ENCODE measurements at places on chromosomes 4 and X.

DNA sequence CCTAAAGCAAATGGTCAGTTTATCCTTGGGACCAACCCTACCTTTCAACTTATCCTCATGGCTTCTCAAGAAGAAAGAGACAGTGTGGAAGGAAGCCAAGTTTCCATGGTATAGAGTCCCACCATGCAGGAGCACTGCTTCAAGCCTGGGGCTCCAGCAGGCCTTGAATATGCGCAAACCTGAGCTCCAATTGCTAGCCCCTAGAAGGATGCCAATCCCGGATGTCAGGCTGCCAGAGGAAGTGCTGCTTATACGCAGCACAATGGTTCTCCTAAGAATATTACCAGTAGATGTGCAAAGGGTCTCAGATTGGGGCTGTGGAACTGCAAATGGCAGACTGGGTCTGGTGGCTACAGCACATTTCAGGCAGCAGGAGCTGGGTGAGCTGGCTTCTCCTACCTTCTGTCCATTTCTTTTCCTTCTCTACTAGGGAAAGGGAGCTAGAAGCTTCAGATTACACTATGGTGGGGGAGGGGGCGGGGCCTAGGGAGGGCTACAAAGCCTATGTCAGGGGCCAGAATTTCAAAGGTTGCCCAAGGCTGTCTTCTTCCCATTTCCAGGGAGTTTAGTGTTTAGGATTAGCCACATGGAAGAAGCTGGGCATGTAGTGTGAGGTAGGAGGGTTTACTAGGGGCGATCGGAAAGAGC, 40.7 kb upstream of the CITED1 start:
- no peak for DNase-seq
- H3K27me3 ChIP-seq, result no peaks in the 10 kb centered on the region
- H3K27ac ChIP-seq, result no peak overlapping the region
- H3K36me3 ChIP-seq, result peaks cover 5% of the 10 kb centered on the region
- H3K4me3 ChIP-seq, result no peak overlapping the region
- no peaks in the 10 kb centered on the region for H3K4me1 ChIP-seq

DNA sequence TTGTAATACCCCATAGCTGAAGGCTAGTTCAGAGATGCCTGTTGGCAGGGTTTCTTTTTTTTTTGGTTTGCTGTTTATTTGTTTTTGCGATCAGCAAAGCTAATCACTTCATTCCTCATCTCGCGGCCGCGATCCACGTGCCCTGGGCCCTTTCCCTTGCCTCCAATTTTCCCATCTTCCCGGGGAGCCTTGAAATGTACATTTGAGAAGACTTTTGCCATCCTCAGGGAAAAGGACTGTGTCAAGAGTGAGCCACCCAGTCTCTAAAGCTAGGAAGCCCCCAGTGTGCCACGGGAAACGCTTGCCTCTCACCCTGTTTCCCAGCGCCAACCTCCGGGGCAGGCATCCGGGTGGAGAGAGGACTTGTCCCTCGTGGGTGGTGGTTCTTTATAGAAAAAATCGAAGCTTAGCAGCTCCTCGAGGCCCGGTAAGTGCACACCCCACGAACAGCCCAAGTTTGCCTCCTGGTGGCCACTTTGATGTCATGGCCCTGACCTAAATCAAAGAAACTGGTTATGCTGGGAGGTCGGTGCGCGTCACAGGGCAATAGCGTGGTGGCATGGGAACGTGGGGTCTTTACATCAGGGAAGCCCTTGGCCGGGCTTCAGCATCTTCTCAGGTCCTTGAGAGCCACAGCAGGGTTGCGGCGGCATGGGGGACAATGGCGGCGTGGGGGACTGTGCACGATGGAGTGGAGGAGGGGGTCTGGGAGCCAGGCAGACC, 42.0 kb downstream of the MAP7D3 start:
- H3K36me3 ChIP-seq, result no peaks in the 10 kb centered on the region
- DNase-seq, result peak; percentile 55
- H3K27me3 ChIP-seq, result no peaks in the 10 kb centered on the region

DNA sequence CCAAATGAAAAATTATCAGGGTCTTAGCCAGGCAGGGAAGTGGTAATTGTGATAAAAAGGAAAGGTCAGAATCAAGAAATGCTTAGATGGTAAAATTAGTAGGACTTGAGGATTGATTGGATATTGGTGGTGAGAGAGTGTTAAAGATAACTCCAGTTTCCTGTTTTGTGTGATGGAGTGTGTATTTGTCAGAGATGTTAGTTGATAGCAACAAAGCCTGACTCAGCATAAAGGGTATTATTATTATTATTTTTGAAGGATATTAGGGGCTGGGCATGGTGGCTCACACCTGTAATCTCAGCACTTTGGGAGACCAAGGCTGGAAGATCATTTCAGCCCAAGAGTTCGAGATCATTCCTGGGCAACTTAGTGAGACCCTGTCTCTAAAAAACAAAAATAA, 23.6 kb upstream of the OGT start:
- no peaks in the 10 kb centered on the region for H3K27me3 ChIP-seq
- H3K27ac ChIP-seq, result no peak overlapping the region
- H3K36me3 ChIP-seq, result no peaks in the 10 kb centered on the region
- no peak for DNase-seq
- H3K4me1 ChIP-seq, result no peaks in the 10 kb centered on the region
- H3K4me3 ChIP-seq, result no peak overlapping the region

DNA sequence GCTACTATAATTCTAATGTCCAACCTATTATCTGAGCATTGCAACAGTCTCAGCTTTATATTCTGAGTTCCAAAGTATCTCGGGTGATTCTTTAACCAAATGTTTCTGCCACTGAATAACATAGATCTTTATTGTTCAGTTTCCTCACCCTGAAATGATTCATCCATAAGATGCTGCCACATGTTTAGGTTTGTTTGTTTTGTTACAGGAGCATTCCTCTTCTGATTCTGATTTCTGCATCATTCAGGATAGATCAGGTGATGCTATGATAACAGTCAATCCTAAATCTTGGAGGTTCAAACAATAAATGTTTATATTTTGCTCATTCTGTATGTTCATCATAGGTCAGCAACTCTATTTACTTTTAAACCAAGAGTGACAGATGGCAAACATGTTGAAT, 927.6 kb downstream of the PCDH7 start:
- no peak for DNase-seq
- H3K27me3 ChIP-seq, result no peaks in the 10 kb centered on the region
- no peaks in the 10 kb centered on the region for H3K36me3 ChIP-seq
- H3K4me3 ChIP-seq, result no peak overlapping the region
- no peaks in the 10 kb centered on the region for H3K4me1 ChIP-seq

DNA sequence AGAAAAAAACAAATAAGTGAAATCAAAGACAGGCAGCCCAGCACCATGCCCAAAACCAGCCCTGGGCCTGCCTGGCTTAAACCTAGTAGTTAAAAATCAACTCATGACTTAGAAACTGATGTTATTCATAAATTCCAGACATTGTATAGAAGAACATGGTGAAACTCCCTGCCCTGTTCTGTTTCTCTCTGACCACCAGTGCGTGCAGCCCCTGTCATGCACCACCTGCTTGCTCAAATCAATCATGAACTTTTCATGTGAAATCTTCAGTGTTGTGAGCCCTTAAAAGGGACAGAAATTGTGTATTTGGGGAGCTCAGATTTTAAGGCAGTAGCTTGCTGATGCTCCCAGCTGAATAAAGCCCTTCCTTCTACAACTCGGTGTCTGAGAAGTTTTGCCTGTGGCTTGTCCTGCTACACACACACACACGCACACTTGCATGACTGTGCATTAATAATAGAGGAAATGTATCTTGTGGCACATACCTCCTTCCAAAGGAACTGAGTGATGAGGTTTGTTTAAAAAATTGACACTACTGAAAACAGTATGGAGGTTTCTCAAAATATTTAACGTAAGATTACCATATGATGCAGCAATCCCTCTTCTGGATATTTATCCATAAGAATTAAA, 39.2 kb upstream of the UGT2B7 start:
- no peak overlapping the region for H3K4me3 ChIP-seq
- H3K4me1 ChIP-seq, result peaks cover 9% of the 10 kb centered on the region
- H3K36me3 ChIP-seq, result no peaks in the 10 kb centered on the region
- H3K27me3 ChIP-seq, result no peaks in the 10 kb centered on the region
- no peak for DNase-seq

DNA sequence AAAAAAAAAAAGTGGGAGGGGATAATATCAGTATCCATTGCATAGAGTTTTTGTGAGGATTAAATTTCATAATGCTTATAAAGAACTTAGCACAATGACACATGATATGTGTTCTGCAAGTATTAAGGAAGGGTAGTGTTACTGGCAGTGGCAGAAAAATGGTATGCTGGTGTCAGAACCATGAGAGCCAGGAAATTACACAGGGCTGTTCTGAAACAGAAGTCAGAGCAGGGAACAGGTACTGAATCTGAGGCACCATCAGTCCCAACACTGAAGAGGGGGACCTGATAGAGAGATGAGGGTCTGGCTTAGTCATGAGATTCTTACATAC, 601.1 kb upstream of the GRIA3 start:
- no peaks in the 10 kb centered on the region for H3K36me3 ChIP-seq
- H3K4me1 ChIP-seq, result no peaks in the 10 kb centered on the region
- no peak overlapping the region for H3K4me3 ChIP-seq
- no peak for DNase-seq

GRCh38 chr4:99642725-99643489, 14.7 kb downstream of the C4orf54 start:
- H3K27ac ChIP-seq, result no peak overlapping the region
- H3K4me3 ChIP-seq, result no peak overlapping the region
- H3K27me3 ChIP-seq, result no peaks in the 10 kb centered on the region
- H3K36me3 ChIP-seq, result no peaks in the 10 kb centered on the region
- H3K4me1 ChIP-seq, result no peaks in the 10 kb centered on the region
- DNase-seq, result no peak

- no peaks in the 10 kb centered on the region for H3K4me1 ChIP-seq
- H3K27ac ChIP-seq, result no peak overlapping the region
- peaks cover 44% of the 10 kb centered on the region for H3K36me3 ChIP-seq
These were observed 44.2 kb downstream of the CCNI start for GRCh38 chr4:77031544-77031943.

GRCh38 chrX:65643531-65644052, 23.9 kb upstream of the MSN start:
- H3K4me1 ChIP-seq, result peaks cover 22% of the 10 kb centered on the region
- H3K36me3 ChIP-seq, result no peaks in the 10 kb centered on the region
- H3K27me3 ChIP-seq, result no peaks in the 10 kb centered on the region

GRCh38 chr4:44761306-44761705, 35.0 kb upstream of the GNPDA2 start:
- no peaks in the 10 kb centered on the region for H3K36me3 ChIP-seq
- H3K27me3 ChIP-seq, result no peaks in the 10 kb centered on the region
- no peaks in the 10 kb centered on the region for H3K4me1 ChIP-seq
- DNase-seq, result no peak

GRCh38 chr4:86233681-86234080, 126.2 kb downstream of the MAPK10 start:
- H3K27ac ChIP-seq, result no peak overlapping the region
- H3K36me3 ChIP-seq, result no peaks in the 10 kb centered on the region
- no peaks in the 10 kb centered on the region for H3K4me1 ChIP-seq
- H3K27me3 ChIP-seq, result no peaks in the 10 kb centered on the region
- no peak overlapping the region for H3K4me3 ChIP-seq

GRCh38 chr4:158850800-158851644, 82.2 kb downstream of the FNIP2 start:
- no peaks in the 10 kb centered on the region for H3K36me3 ChIP-seq
- H3K27ac ChIP-seq, result no peak overlapping the region
- H3K4me1 ChIP-seq, result no peaks in the 10 kb centered on the region
- DNase-seq, result peak; percentile 66

- H3K4me1 ChIP-seq, result no peaks in the 10 kb centered on the region
- DNase-seq, result no peak
- no peak overlapping the region for H3K4me3 ChIP-seq
- no peak overlapping the region for H3K27ac ChIP-seq
These were observed 3.5 kb downstream of the IBSP start for GRCh38 chr4:87802858-87803257.

GRCh38 chrX:100895365-100896075, 21.4 kb upstream of the NOX1 start:
- peak; percentile 26 for DNase-seq
- no peak overlapping the region for H3K27ac ChIP-seq
- no peaks in the 10 kb centered on the region for H3K27me3 ChIP-seq
- no peaks in the 10 kb centered on the region for H3K36me3 ChIP-seq

DNA sequence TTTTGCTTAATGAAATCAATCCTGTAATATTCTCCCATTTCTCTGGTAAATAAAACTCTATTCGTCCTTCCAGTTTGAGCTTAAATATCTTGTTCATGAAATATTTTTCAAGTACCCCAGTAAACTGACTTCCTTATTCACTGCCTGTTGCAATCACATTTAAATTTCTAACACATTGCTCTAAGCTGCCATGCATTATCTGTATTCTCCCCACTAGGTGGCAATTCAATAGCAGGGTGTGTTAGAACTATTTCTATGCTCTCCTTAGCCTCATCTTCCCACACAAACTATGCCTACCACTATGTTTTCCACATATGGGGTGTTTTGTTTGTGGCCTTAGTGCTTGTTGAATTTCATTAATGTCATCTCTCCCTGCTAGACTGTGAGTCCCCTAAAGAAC, 377.1 kb upstream of the HS3ST1 start:
- no peaks in the 10 kb centered on the region for H3K27me3 ChIP-seq
- DNase-seq, result peak; percentile 81
- H3K4me3 ChIP-seq, result no peak overlapping the region
- H3K4me1 ChIP-seq, result peaks cover 21% of the 10 kb centered on the region
- H3K36me3 ChIP-seq, result no peaks in the 10 kb centered on the region

GRCh38 chr4:105470766-105471165, 3.1 kb downstream of the PPA2 start:
- no peak for DNase-seq
- no peaks in the 10 kb centered on the region for H3K27me3 ChIP-seq
- H3K27ac ChIP-seq, result no peak overlapping the region
- no peak overlapping the region for H3K4me3 ChIP-seq
- H3K4me1 ChIP-seq, result peaks cover 18% of the 10 kb centered on the region

- H3K4me1 ChIP-seq, result no peaks in the 10 kb centered on the region
- H3K27me3 ChIP-seq, result no peaks in the 10 kb centered on the region
- no peak overlapping the region for H3K4me3 ChIP-seq
- no peak overlapping the region for H3K27ac ChIP-seq
- H3K36me3 ChIP-seq, result no peaks in the 10 kb centered on the region
- DNase-seq, result no peak
These were observed 149.3 kb upstream of the CYSLTR1 start for GRCh38 chrX:78476701-78477100.

Measured in endothelial cell of umbilical vein (primary cell).